ENCODE measurements at places on chromosomes 4 and X.

DNA sequence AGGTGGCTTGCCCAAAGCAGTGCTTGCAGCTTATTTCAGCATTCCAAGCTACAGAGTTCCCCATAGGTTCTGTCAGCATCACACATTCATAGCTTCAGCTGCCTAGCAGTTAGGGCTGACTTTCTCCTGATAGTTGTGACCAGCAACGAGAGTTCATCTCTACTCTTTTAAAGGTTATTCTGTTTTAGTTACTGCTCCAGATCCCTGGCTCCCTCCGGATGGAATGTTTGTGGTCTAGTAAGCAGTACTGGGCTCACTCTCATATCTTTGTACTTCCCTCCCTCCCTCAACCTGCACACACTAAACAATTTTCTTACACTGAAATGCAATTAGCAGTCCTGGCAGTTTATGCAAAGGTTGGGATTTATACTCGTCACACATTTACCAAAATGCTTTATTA lies 43.9 kb downstream of the PTTG2 start:
- DNase-seq, result no peak

GRCh38 chr4:24240655-24241054 lies 343.7 kb downstream of the DHX15 start:
- no peak for DNase-seq

DNA sequence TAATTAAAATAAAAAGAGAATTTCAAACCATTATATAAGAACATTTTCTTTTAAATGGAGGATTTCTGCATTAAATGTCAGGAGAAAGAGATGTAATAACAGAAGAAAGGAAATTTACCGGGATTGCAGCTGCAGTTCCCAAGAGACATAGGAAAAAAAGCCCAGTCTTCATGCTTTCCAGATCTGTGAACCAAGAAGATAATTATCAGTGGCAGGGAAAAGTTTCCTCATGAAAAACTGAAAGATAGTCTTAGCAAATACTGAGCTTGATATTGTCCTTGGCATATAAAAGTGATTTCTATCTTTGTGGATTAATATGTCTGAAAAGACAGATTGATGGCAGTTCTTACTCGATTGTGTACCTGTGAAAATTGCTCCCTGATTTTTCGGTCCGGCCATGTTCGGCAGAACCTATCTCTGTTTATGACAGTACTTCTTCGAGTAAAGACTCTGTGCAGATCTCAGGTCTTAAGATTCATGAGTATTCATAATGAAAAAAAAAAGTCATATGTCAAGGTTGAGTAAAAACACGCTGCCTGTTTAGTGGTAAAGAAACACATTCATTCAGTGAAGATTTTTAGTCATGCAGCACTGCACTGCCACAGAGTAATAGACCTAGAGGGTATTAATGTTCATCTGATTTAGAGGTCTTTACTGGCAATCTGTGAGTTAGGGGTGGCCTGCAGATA lies 29.6 kb downstream of the SPARCL1 start:
- no peak for DNase-seq

GRCh38 chr4:93960450-93960849 lies 131.9 kb downstream of the ATOH1 start:
- no peak for DNase-seq

DNA sequence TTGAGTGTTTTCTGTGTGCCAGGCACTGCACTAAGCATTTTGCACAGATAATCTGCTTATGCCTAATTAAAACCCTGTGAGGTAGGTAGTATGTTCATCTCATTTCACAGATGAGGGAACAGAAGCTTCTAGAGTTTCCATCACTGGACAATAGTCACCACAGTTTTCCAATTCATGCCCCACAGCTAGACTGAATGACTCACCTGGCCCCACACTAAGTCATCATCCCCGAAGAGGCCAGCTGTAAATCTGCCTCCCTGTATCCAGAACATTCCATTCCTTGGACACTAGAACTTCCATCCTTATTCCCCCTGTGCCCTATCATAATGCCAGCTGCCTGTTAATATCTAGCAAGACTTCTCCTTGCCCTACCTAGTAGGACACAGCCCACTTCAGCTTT lies 40.9 kb upstream of the NYX start:
- no peak for DNase-seq

DNA sequence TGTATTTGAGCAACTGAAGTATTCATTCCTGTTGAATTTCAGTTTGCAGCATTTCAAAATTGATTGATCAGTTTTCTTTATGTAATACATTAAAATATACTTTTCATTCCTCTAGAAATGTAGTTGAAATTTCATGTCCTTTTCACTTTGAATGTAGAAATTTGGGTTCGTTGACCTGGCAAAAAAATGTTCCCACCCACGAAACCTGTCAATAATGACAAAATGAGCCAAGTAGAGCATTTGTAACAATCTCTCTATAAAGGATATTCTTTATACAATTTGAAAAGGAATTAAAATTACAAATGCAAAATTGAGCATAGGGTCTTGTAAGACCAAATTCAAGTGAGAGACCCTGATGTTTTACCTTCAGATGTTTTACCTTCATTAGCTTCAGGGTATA lies 283.9 kb downstream of the ANKRD50 start:
- no peak for DNase-seq

GRCh38 chr4:26909369-26909768 lies 48.7 kb downstream of the STIM2 start:
- no peak for DNase-seq

DNA sequence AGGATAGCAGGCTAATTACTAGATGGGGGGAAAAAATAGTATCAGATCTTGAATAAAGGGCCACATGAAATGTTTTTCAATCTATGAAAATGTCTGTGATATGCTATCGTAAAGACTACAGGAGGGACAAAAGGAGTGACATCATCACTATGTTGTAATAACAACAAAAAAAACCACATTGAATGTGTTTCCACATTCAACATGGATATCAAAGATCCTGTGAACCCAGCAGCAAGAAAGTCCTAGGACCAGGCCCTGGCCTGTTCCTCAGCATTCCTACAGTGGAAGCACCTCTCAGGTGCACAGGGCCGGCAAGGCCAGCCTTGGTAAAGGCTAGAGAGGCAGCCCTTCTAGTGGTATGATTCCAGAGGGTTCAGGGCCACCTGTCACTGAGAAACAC lies 118.3 kb downstream of the RELL1 start:
- no peak for DNase-seq

GRCh38 chrX:111329370-111329769 lies 59.1 kb upstream of the CAPN6 start:
- no peak for DNase-seq

GRCh38 chr4:7160951-7161440 lies 31.3 kb upstream of the SORCS2 start:
- DNase-seq, result no peak

GRCh38 chr4:25021216-25021615 lies 9.5 kb downstream of the LGI2 start:
- no peak for DNase-seq

DNA sequence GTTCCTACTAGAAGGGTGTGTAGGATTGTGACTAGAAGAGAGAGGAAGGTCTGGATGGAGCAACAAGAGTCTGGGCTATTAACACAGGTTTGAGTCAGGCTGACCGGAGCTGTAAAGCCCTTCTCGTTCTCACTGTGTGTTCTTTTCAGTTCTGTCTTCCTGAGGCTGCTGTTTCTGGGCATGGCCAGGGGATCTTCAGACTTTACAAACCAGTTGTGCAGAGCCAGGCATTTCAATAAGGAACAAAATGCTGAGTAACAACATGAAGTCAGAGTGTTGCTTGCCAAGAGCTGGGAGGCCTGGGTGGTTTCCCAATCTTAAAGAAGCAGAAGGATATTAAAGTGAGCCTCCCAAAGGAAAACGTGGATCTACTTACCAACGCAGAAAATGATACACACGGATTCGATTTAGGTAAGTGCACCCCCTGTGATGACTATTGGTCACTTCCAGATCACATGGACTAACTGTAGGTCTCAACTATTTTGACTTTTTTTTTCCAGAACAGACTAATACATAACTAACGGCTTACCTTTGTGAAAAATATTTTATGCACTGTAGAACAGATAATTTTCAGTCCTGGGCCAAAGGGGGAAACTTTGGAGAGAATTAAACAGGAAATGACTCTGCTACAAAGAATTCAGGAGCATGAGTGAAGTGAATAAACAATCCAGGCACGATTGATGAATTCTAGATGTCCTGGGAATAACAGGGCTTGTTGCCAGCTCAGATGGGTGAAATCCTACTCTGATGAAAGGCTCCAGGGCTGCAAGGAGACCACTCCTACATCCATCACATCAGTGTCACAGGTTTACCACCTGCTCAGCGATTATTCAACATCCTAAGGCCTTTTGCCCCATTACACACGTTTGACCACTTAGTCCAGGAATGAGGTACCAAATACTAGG lies 94.5 kb downstream of the ANXA3 start:
- DNase-seq, result no peak

DNA sequence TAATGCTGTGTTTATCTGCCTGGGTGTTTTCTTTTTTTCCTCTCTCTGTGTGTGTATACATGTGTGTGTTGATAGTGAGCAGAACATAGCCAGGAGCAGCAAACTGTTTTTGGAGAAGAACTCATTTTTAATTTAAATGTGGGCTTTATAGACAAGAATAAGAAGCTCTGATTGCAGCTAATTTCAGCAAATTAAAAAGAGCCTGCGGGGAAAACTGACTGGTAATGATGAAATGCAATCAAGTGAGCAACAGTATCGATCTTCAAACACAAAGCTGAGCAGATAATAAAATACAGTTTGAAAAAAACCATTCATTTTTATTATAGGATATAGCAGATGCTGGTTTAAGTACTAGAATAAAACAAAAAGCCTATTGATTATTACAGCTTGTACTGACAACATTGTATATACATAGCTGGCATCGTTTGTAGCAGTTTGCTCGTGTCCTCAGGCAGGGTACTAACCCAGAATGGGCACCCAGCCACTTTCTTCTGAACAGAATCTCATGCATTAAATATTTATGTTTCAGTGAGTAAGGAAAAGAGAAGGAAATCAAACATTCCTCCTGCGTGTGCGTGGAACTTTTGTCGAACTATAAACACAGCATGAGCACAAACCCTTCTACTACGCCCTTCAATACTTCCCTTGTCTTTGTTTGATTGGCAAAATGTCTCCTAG lies 73.5 kb upstream of the ZFP42 start:
- DNase-seq, result no peak

- DNase-seq, result peak; percentile 75
Measured at GRCh38 chr4:56530269-56531148, 24.9 kb downstream of the ARL9 start.

DNA sequence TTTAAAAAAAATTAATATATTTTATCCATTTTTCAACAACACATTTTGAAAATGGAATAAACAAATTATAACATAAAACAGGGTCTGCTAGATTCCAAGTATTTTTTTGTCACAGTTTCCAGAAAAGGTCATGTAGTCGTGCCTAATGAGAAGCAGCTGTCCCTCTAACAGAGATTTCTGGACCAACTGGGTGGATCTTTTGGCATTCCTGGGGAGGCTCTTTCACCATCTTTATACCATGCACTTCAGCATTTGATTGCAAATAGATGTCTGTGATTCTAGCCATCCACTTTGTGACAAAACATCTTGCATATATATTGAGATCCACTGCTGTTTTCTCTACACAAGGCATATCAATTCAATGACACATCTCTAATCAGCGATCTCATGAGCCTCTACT lies 210.7 kb upstream of the LDB2 start:
- no peak for DNase-seq

DNA sequence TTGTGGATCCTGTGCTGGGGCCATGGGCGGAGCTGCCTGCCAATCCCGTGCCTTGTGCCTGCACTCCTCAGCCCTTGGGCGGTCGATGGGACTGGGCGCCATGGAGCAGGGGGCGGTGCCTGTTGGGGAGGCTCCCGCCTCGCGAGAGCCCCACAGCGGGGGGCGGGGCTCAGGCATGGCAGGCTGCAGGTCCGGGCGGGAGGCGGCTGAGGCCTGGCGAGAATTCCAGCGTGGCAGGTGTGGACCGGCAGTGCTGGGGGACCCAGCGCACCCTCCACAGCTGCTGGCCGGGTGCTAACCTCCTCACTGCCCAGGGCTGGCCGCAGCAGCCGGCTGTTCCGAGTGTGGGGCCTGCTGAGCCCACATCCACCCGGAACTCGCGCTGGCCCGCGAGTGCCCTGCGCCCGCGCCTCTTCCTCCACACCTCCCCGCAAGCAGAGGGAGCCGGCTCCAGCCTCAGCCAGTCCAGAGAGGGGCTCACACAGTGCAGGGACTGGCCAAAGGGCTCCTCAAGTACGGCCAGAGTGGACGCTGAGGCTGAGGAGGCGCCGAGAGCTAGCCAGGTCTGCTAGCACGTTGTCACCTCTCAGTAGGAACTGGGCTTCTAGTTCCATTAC lies 85.9 kb downstream of the GBA3 start:
- no peak for DNase-seq

GRCh38 chr4:95563638-95564337 lies 15.0 kb upstream of the UNC5C start:
- no peak for DNase-seq

GRCh38 chr4:84644087-84644486 lies 61.2 kb downstream of the CDS1 start:
- DNase-seq, result no peak

DNA sequence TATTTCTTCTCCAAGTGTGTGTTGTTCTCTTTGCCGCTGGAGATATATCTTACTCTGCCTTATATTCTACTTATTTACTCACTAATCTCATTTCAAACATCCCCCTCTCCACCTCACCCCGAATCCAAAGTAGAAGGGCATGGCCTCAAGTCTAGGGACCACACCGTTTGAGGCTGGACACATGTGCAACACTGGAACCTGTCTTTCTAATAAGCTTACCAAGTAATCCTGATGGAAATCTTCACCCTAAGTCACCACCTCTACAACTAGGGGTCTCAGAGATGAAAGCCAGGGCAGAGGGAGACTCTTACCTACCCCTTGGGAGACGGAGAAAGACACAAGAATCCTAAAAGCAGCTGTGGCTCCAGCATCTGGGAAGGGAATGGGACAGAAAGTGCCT lies 6.0 kb downstream of the PROM1 start:
- DNase-seq, result no peak

DNA sequence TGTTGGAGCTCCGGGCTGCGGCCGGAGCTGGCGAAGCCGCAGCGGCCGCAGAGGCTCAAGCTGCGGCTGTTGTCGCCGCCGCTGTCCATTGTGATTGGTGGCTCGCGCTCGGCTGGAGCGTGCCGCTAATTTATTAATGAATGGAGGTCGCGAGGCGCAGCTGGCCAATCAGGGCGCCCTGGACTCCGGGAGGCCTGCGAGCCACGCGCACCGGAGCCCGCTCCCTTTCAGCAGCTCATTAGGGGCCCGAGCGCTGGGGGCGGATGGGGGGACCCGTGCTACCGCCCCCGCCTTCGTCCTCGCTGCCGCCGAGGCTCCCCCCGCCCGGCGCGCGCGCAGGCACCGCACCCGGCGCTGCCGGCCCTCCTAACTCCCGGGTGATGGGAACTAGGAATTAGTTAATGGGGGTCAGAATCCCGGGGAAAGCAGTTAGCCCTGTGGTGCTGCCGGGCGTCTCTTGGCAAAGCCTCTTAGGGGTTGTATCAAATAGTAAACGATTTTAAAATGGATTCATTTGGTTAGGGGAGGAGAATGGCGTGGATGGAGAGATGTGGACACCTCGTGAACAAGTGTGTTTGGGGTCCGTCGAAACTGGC lies 589 bp upstream of the NEUROG2 start:
- no peak for DNase-seq

GRCh38 chr4:38710053-38710452 lies 46.1 kb downstream of the KLF3 start:
- DNase-seq, result no peak
